A549 treated with Mapracorat at 1 μM for 4 hours (cell line): ENCODE measurements at places on chromosomes 1 and 21. TPM values are rescaled to one million over a fixed set of nuclear protein-coding genes. Genes with fewer than 3 reads are reported as not detected.

GJC2 gene
- 0.09 to 0.58 TPM (median 0.41 TPM) in 5 replicates for total RNA-seq

FCMR gene
- 4.7 to 6.4 TPM (median 4.9 TPM) in 5 replicates for total RNA-seq

AMY1C gene
- not detected in 5 replicates for total RNA-seq

BCL2L15 gene
- total RNA-seq: 0.13 to 0.60 TPM (median 0.38 TPM) in 5 replicates

CRYBG2 gene
- total RNA-seq: 0.99 to 1.9 TPM (median 1.3 TPM) in 5 replicates

CAMK1G gene
- 0.17 to 0.36 TPM (median 0.27 TPM) in 5 replicates for total RNA-seq

CRNN gene
- total RNA-seq: not detected in 5 replicates

MPZ gene
- 0.09 to 0.43 TPM (median 0.27 TPM) in 4 of 5 replicates, not detected in the other for total RNA-seq

MYOG gene
- total RNA-seq: not detected in 5 replicates

RPL5 gene
- 1,114 to 1,258 TPM (median 1,145 TPM) in 5 replicates for total RNA-seq

LORICRIN gene
- not detected in 5 replicates for total RNA-seq

CELA2A gene
- total RNA-seq: not detected in 5 replicates
